ENCODE measurements at places on chromosomes 3 and 15.

DNA sequence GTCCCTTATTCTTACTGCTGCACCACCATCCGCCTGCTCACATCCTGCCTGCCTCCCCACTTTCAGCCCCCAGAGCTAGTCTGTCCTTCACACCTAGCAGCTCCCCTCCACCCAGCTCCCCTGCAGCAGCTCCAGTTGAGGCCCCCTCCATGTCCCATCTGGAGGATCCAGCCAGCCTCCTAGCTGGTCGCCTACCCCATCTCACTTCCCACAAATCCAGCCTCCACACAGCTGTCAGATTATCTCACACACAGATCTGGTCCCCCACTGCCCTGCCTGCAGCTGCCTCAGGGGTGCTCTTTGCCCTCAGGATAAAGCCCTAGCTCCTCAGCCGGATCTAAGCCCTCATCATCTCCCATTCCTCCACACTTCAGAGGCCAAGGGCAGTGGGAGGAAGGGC, 8.8 kb upstream of the SEMA7A start:
- no peak for DNase-seq

- DNase-seq, result no peak
These were observed 48.8 kb downstream of the EPHB3 start for GRCh38 chr3:184610245-184610871.

DNA sequence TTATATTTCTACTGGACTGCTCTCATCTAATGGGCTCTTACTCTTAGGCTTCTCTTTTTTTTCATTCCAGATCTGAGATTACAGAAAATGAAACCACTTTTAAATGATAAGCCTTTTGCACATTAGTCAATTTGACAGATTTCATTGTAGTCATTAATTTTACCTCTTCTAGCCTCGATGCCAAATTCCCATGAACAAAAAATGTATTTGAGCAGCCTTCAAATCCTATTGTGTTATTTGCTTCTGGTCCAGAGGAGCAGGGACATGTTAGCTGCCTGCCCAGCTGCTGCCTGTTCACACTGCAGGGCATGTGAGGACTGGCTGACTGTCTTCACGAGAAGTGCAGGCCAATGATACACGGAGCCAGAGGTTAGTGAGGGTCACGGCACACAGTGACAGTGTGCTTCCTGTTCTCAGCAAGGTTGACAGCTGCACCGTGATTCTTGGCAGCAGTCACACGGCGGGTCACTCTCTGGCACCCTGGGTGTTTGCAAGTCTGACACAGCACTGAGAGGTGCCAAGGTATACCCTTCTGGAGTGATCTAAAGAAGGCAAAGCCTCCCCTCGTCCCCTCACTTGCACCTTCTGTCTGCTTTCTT, 40.8 kb downstream of the KAT2B start:
- DNase-seq, result no peak

DNA sequence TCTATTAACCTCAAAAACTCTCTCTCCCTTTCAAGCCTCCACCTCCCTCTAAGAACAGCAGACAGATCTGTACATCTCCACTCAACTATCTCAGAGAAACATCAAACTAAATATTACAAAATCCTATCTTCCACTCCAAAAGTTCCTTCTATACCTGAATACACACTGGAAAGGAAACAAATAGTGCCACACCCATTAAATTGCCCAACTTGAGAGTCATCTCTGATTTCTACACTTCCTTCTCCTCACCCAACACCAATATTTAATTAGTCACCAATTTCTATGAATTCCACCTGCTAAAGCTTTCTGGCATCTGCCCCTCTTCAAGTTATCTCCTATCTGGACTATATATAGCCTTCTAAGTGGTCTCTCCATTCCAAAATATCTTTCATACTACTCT, 65.8 kb downstream of the PEAK1 start:
- DNase-seq, result no peak

- no peak for DNase-seq
These were observed 333.5 kb upstream of the RGMA start for GRCh38 chr15:93422476-93422875.

GRCh38 chr3:186639778-186640472, at the start of gene FETUB:
TSS of gene FETUB (plus strand) at chr3:186640399. CDS start at chr3:186640461, 62 bp downstream.
- no peak for DNase-seq

- no peak for DNase-seq
These were observed 202.7 kb upstream of the SLC2A2 start for GRCh38 chr3:171229173-171229572.

DNA sequence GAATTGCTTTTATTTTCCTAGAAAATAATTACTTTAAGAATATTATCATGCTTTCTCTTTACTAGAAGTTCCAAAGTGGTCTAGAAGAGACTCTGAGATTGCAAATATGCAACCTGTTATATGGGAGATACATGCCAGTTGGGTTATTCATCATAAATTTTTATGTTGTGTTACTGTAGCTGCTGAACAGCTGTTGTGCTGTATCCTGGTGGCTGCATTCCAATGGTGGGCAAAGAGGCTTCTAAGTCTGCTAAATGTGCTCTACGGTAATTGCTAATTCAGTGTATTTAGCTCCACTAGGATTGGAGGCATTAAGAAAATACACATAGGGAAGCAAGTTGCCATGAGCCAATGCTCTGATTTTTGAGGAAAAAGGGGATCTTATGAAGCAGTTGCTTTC, 409.0 kb downstream of the TUSC7 start:
- DNase-seq, result no peak

DNA sequence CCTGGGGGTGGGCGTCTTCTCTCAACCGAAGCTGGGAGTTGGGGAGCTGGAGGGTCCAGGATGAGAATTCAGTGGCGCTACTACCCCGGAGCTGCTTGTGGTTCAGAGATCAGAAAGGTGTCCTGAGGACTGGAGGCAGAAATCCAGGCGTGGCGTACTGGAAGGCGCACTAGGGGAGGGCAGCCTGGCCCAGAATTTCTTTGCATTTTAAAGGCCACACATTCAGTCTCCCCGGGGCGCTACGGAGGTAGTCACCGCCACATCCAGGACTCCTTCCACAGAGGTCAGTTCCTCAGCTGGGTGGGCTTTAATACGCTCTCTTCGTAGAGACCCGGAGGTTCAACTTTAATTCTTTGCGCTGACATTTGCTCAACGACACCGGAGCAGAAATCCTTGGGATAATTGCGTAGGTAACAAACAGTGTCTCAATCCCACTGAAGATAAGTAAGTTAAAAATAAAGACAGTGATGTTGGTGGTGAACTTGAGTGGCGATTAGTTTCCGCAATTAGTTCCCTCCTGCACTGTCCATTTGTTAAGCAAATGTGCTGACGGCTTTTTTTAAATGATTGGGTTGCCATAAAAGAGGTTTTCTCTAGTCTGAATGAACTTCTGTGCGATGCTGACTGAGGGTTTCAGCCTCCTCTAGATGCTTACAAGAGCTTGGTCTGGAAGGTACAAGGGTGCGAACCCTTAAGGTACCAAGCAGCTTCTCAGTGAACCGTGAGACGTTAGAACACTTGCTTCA, 535 bp downstream of the MCTP2 start:
- DNase-seq, result peak; percentile 66

- DNase-seq, result no peak
These were observed 214.5 kb downstream of the NTRK3 start for GRCh38 chr15:88042047-88042446.

DNA sequence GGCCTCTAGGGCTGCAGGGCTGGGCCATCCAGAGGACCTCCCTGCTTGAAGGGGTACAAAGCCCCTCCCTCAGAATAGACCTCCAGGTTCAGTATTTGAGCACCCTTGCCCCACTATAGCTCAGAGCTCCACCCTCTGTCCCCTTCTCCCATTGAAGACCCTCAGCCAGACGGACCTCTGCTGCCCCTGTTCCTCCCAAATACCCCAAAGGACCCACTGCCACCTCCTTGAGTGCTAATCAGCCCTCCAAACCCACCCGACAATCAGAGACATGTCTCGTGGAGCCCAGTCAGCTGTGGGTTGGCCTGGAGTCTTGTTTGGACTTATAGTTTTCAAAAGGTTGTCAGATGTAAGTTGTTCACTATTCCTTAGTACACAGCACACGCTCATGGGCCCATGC, 161.1 kb downstream of the UACA start:
- DNase-seq, result no peak

- no peak for DNase-seq
These were observed 9.3 kb downstream of the VEPH1 start for GRCh38 chr3:157493627-157494550.

- DNase-seq, result no peak
These were observed 61.1 kb downstream of the XXYLT1 start for GRCh38 chr3:195209847-195210265.

DNA sequence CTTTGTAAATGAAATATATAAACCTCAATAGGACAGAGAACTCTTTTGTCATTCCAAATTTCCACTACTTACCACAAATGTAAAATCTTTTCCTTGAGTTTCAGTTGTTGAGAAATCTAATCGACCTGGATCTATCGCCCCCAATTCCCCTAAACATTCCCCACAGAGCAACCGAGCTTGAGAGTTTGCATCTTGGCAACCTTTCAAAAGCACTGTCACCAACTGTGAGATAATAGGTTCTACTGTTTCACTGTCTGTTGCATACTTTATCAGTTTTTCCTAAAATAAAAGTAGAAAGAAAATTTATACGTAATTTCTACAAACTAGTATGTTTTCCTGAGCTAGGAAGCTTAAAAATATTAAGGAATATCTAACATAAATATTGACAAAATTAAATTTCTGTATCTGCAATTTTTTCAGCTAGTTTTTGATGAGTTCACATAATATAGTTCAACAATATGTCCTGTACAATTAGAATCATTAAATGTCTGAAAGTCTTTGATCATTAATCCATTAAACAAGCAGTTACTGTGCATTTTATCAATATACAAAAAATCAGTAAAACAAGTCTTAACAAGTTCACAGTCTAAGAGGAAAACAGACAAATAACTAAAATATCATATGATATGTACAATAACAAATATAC, 54.5 kb downstream of the ATR start:
- no peak for DNase-seq

- no peak for DNase-seq
These were observed 63.2 kb downstream of the AKAP13 start for GRCh38 chr15:85443593-85444087.

DNA sequence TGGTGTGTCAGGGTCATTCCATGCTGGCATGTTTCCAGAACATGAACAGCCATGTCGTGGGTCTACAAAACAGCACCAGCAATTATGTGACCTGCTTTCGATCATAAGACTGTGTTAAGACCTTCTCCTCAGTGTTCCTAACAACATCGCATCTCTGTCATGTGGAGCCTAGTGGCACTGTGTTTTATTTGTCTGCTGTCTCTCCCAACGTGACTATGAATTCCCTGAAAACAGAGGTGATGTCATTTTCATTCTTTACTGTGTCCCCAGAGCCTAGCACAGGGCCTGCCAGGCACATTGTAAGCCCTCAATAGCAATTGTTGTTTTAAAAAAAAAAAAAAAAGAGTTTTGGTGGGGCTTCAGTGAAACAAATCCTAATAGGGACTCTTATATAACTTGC, 94.2 kb upstream of the IL12A start:
- DNase-seq, result no peak

- DNase-seq, result peak; percentile 1
These were observed 608.4 kb downstream of the CADM2 start for GRCh38 chr3:85567071-85567676.

GRCh38 chr3:71681224-71681668, 44.0 kb downstream of the EIF4E3 start:
- DNase-seq, result peak; percentile 33

DNA sequence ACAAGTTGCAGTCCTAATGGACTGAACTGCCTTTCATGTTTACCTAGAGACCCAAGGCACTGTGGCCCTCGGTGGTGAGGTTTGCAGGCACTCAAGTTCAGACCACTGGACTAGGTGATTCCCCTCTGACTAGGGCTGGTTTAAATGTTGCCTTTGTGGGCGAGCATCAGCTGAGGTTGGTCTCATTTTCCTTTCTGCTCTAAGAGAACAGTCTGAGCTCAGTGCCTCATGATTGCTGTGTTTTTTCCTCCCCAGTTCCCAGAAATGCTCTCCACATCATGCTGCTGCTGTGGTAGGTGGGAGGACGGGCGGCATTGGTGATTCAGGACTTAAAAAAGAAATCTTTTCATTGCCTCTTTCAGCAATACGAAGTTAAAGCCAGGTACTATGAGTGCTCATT, 237.2 kb downstream of the MBNL1 start:
- DNase-seq, result no peak

- no peak for DNase-seq
These were observed 22.0 kb downstream of the GASK1A start for GRCh38 chr3:43001094-43001553.

DNA sequence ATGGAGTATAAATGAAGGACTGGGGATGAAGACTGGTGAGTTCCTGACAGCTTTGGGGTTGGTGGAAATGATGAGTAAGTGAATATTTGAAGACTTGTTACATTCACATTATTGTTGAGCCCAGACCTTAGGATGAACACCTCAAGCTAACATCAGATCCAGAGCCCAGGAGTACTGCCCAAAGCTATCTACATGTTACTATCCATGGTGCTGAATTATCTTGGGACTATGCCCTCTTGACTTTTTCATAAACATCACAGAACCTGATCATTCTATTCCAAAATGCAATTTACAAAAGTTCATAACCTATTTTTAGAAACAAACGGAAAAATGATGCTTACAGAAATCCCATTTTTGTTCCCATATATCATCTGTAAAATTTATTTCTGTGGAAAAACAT, 613.3 kb downstream of the TUSC7 start:
- no peak for DNase-seq

DNA sequence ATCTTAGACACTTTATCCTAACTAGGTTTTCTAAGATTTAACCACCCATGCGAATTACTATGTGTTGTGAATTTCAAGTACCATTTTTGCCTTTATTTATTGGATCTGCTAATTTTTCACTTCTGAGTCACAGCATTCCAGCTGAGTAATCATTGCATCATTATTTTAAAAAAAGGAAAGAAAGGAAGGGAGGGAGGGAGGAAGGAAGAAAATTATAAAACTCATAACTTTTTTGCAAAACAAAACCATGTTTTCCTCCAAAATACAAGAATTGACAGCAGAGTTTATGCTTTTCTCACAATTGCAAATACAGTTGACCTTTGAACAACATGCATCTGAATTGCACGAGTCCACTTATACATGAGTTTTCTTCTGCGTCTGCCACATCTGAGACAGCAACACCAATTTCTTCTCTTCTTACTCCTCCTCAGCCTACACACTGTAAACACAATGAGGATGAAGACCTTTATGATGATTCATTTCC, 651.4 kb upstream of the NECTIN3 start:
- DNase-seq, result no peak

DNA sequence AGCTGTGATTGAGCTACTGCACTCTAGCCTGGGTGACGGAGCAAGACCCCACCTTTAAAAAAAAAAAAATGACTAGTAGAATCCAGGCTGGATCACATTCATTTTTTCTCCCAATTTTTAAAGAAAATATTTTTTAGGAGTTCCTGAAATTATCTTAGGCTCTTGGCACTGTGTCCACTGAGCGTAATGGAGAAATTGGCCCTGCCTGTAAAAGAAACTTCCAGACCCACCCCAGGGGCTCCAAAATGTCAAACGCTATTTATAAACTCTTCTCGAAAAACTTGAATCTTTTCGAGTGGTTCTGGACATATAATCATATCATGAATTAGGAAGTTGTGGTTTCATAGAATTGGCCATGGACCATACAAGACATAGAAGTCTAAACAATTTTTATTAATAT, 300.2 kb upstream of the RGMA start:
- DNase-seq, result no peak

- DNase-seq, result no peak
These were observed 21.6 kb downstream of the P3H2 start for GRCh38 chr3:190099099-190099498.

Data from germinal center (tissue), 1 donor.